SK-N-SH treated with all-trans-retinoic acid at 6 μM for 48 hours (cell line): ENCODE measurements at places on chromosomes 3 and 15.

GRCh38 chr3:11050666-11051323 lies 58.2 kb downstream of the SLC6A1 start:
- no peak for ATAC-seq

DNA sequence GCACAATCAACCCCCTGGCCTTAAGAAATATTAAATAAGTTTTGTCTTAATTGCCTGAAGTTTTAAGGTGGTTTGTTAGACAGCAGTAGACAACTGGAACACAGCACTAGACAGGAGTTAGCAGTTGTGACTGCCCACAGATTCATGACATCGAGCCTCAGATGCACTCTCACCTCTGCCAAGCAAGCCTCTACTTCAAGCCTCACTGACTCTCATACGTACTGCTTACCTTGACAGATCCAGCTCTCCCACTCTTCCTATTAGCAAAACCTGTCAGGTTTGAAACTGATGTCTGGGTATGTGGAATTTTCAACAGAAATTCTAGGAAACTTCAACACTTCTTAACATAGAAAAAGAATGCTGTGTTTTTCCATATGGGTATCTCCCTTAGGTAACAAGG lies 382.9 kb upstream of the DPH6 start:
- ATAC-seq, result no peak

DNA sequence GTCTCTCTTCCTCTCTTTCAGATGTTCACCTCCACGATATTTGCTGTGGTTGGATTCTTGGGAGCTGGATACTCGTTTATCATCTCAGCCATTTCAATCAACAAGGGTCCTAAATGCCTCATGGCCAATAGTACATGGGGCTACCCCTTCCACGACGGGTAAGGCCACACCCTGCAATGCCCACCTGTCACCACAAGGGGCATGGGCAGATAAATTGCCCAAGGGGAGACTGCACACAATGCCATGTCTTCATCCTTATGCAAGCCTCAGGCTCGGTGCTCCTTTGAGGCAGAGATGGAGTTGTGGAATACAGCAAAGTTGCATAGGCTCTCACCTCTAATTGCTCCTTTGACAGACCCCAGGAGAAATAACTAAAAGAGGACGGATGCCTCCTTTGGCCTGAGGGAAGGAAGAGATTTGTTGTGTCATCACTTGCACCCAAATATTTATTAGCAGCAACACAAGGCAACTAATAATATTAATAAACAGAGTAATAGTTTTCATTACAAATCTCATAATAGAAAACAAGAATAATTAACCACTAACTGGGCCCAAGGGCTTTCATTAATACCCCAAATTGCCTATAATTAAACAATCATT lies 13.2 kb downstream of the TM4SF4 start:
- ATAC-seq, result 0 out of 3 replicates have a peak, but pooled peaks have one; percentile 36

- ATAC-seq, result no peak
These were observed 36.1 kb downstream of the SCN5A start for GRCh38 chr3:38613426-38613825.

GRCh38 chr3:193910886-193911738 lies 224.8 kb upstream of the HES1 start:
- ATAC-seq, result no peak

DNA sequence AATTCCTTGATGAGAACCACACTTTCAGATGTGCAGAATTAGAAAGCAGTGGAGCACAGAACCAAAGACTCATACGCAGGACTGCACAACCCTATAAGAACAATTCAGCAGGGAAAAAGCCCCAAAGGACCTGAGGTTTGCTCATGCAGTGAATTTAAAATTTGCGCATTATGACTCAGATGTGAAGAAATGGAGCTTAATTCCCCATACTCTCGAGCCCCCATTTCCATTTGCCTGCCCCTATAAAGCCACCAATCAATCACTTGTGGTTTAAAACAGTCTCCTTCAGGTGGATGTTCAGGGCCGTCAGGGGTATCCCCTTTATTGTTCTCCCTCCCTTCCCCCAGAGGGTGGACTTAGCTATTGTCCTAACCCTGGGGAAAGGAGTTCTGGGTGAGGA lies 221.2 kb downstream of the IGSF11 start:
- no peak for ATAC-seq

DNA sequence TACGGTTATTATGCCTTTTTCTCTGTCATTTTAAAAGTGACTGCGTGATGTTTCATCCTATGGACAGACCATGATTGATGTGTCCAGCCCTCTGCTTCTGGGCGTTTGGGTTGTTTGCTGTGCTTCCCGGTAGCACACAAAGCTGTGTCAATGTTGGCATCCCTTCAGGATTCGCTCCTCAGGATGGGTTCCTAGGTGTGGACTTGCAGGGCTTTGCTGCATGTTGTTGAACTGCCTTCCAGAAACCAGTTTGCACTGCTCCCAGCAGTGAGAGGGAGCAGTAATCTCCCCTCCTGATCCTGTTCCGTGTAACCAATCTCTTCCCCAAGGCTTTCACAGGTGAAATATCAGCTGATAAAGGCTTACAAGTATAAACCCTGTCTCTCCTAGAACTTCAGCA lies 787 bp downstream of the TRPM1 start:
- ATAC-seq, result no peak

- no peak for ATAC-seq
These were observed 5.0 kb downstream of the CISH start for GRCh38 chr3:50606596-50606995.

DNA sequence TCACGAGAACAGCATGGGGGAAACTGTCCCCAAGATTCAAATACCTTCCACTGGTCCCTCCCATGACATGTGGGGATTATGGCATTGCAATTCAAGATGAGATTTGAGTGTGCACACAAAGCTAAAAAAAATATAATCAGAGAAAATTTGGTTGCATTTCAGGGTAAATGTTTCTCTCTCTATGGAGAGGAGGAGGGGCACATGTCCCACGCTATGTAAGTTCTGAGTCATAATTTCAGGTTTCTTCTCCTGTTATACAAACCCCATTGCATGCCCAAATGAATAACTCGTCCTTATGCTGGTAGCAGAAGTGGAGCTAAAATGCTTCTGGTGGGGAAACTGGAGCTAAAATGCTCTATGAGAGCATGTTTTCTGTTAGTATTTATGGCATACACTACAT lies 209.7 kb upstream of the DCBLD2 start:
- ATAC-seq, result no peak

- ATAC-seq, result no peak
These were observed 192.4 kb upstream of the IGF1R start for GRCh38 chr15:98455904-98456303.

DNA sequence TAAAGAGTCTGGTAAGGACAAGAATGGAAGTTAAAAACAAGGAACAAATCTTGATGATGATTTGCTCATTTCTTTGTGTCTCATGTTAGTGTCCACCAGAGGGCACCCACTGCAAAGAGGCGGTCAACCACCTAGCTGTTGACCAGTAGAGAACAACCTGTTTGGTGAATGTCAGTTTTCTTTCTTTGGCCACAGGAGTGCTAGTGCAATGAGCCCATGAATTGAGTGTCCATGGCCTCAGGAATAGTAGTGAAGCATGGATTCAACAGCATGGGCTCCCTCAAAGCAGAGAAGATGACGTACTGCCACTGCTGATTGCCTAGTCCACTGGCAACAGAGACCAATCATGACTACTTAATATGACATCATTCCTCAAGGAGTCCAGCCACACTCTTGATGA lies 10.7 kb upstream of the CNTN6 start:
- no peak for ATAC-seq

GRCh38 chr15:26358708-26359107 lies 414.2 kb downstream of the GABRB3 start:
- ATAC-seq, result no peak

- ATAC-seq, result no peak
These were observed 868 bp downstream of the BTBD1 start for GRCh38 chr15:83066034-83066733.

GRCh38 chr3:160815280-160815679 lies 59.2 kb downstream of the PPM1L start:
- no peak for ATAC-seq

DNA sequence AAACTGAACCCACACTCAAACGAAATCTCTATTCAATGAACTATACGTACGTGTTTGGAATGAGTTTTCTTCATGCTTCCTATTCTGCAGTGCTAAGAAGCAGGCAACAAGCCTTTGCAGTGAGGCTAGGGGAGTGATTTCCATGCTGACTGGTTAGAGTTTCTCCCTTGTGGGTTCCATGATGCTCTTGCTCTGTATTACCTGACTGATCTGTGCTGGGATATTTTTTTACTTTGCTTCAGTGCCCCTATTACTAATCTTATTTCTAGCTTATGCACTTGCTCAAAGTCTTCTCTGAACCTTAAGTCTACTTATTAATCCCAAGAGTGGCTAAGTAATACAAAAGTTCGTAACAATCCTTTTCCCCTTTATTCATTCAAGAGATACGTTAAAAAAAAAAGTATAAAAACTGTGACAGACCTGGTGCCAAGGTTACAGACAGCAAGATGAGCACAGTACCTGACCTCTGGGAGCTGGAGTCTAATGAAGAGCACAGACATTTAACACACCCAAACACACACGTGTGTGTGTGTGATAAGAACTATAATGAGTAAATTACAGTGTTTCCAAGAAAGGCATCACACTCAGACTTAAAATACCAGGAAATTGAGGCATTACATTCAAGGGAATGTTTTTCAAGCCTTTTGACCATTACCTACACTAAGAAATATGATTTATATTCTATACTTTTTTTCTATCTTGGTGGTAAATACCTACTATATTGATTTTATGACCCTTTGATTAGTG lies 50.5 kb upstream of the FBN1 start:
- peak; percentile 31 for ATAC-seq

DNA sequence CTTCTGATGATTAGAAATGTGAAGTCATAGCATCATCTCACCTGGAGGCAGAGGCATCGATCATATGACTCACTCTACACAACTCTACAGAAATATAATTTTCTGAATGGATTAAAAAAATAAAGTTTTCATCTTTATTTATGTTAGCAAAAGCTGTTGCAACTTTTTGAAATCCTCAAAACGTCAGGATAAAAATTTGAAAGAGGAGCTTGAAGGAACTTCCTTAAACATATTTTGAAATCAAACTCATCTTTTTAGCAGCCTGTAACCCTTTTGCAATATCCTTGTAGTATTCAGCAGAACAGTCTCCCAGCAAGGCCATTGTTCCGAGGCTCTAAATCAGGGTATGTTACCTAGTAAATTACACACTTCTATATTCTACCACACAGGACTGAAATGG lies 985.4 kb downstream of the PLOD2 start:
- ATAC-seq, result no peak

- peak; percentile 59 for ATAC-seq
These were observed 14.4 kb upstream of the TSPAN3 start for GRCh38 chr15:77085297-77085696.

GRCh38 chr3:196122021-196122687 lies 40.3 kb upstream of the TFRC start:
- ATAC-seq, result no peak

DNA sequence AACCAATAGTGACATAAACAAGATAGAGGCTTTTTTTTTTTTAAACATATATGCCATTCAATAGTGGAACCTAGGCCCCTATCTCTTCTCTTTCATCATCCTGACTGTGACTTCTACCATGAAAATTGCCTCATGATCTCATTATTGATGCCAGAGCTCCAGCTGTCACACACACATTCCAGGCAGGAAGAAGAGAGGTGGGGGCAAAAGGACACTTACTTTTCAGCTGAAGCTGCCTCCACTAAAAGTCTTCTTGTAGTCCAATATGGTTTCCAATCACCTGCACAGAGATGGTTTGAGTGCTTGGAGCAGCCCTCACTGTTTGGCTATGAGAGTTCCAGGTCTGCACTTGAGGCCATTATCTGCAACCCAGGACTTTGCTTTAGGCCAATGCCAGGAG lies 45.0 kb downstream of the CLEC3B start:
- ATAC-seq, result no peak

- no peak for ATAC-seq
These were observed 3.1 kb downstream of the AP4E1 start for GRCh38 chr15:50911621-50912020.

GRCh38 chr3:134093956-134094355 lies 64.2 kb upstream of the SLCO2A1 start:
- peak; percentile 37; the same call in 1 of the 3 replicates for ATAC-seq

GRCh38 chr15:52790169-52790708 lies at the start of gene ONECUT1:
ONECUT1 (minus strand) TSS chr15:52790336; CDS start chr15:52789884, 452 bp downstream.
- ATAC-seq, result peak; percentile 48

GRCh38 chr3:113405180-113405579 lies 36.1 kb downstream of the CFAP44 start:
- ATAC-seq, result peak; percentile 84

DNA sequence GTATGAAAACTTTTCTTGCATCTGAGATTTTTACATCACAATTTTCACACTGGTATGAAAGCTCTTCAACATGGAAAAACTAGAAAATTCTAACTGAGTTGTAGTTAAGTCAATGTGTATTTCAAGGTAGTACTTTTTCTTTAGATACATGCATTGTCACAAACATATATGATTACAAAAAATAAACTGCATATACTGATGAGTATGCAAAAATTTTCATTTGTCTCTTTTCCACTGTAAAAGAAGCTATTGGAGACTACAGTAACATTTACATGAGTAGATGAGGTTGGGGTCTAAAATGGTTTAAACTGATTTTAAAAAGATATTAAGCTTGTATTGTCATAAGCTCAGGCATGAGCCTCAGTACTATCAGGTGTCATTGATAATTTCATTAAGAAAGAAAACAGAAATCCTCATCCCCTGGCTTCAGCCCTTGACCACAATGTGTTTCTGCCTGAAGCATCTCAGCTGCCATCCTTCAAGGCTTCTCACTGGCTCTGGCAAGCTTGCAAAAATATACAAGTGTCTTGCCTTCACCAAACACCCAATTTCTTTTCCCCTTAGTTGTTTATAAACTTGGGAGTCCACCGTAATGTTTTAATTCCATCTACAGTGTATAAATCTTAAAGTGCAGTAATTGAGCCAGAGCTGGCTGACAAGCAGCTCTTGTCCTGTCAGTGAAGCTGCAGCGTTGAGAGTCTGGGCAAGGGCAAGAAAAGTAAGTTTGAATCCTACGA lies 71.9 kb downstream of the ALDH1A2 start:
- ATAC-seq, result no peak

DNA sequence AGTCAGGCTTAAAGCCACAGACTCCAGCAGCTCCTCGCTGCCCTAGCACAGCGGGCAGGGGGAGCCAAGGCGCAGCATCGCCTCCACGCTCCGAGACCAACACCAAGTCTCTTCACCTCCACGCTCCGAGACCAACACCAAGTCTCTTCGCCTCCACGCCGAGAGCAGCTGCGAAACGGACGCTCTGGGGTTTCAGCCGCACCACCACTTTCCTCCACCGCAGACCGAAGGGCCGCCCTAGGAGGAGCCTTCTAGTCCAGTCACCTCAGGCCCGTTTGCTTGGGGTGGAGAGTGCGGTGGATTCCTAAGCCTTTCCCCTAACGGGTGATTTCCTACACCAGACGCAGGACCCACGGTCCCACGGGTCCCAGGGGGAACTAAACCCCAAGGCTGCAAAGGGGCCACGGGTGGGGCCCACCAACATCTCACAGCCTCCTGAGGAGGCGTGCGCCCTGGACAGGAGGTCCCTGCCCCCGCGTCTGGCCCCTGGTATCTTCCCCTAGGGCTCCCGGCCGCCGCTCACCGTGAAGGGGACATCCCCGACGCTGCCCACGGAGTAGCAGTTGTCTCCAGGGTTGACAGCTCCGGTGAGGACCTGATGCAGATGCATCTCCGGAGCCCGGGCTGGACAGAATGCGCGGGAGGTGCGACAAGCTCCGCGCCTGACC lies 501 bp downstream of the DMXL2 start:
- ATAC-seq, result peak; percentile 82
